ENCODE measurements at places on chromosomes 13 and 19.

- no peak for DNase-seq
These were observed 409.7 kb downstream of the HS6ST3 start for GRCh38 chr13:96499656-96500055.

- no peak for DNase-seq
These were observed 15.7 kb upstream of the ENOX1 start for GRCh38 chr13:43802511-43802910.

- DNase-seq: no peak
These were observed 1.1 kb downstream of the GRIN2D start for GRCh38 chr19:48394331-48395169.

DNA sequence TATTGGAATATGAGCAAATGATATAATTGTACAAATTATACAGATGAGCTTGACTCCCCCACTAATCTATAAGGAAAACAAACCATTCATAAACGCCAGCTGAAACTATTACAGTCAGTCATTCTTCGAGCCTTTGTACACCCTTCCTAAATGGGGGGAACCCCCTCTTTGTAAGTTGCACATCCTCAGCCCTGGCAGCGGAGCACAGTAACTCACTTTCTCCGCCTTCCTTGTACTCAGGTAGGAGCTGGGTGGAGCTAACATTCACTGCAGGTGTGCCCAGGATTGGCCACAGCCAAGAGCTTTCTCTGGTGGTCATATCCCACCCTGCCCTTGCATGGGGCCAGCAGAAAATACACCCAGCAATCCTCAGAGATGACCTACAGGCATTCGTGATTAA, 28.6 kb downstream of the PIN1 start:
- DNase-seq: no peak

- no peak for DNase-seq
These were observed 116.0 kb downstream of the COL4A2 start for GRCh38 chr13:110422913-110423688.

GRCh38 chr13:94920578-94920977, 208.2 kb upstream of the SOX21 start:
- DNase-seq: no peak

DNA sequence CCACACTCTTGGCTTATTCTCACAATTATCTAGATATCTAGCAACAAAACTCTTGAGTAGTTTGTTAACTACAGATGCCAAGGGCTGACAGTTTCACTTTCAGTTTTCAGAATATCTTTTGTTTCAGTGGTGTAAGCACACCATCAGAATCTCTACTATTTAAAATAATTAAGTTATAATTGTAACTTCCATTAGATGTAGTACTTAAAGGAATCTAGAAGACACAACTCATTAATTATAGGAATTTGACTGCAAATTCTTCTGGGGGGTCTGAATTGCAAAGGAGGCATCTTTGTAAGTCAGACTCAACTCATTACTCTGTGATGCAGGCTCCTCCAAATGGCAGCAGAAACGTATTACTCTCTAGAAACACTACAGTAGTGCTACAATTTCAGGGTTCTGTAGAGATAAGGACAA, 44.9 kb upstream of the USPL1 start:
- no peak for DNase-seq

DNA sequence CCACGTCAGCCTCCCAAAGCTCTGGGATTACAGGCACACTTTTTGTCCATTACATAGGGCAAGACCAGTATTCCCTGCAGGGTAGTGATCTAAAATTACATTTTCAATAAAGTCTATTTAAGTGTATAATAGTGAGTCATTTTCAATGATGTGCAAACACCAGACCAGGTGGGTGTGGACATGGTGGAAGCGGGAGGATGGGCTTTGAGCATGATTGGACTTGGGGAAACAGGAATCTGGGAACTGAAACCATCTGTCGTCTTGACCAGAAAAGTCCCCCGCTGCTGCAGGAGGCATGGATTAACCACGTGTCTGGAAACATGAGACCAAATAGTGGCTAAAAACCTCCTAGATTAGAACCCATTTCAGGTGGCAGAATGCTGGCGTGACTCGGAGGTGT, 4.9 kb downstream of the FXYD3 start:
- no peak for DNase-seq

DNA sequence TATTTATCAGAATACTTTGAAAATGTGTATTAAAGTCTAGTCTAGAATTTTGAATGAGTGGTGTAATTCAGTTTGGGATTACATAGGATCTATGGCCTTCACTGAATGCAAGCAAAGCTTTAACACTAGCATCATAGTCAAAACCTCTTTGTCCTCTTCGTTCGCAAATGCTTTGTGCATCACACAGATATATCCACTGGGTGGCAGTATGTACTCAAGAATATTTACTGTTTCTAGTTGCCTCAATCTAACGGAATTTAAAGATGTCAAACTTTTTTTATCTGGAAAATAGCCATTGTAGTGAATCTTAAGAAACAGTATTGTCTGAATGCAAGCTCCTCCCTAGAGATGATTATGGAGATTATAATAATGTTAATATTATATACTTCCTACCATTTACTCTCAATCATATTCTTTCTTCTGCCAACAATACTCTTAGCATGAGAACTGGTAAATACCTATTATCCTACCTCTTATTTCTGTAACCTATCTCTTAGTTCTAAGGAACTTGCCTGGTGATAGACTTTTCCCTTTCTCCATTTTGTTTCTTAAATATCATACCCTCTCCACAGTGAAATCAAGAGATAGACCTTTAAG, 25.8 kb downstream of the LACC1 start:
- peak; percentile 48 for DNase-seq

GRCh38 chr19:38386300-38386970, 1.4 kb downstream of the GGN start:
- no peak for DNase-seq

Data from AG04450 (cell line).